ENCODE measurements at places on chromosomes 11 and 22.

DNA sequence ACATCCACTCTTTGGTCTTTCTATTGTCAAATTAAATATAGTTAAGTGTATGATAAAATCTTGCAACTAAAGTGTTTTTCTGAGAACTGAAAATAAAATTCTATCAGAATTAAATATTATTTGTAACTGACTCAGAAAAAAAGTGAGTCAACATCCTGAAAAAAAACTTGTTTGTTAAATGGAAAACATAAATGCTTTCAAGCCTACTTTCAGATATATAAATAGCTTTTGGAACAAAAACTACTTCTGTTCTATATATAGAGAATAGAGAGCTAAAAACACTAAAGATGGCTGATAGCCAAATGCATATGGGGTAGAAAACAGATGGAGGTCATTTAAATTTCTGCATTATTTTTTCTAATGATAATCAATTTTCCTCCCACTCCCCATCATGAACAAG is 61.8 kb downstream of the PIK3C2A start:
- no peak for DNase-seq

DNA sequence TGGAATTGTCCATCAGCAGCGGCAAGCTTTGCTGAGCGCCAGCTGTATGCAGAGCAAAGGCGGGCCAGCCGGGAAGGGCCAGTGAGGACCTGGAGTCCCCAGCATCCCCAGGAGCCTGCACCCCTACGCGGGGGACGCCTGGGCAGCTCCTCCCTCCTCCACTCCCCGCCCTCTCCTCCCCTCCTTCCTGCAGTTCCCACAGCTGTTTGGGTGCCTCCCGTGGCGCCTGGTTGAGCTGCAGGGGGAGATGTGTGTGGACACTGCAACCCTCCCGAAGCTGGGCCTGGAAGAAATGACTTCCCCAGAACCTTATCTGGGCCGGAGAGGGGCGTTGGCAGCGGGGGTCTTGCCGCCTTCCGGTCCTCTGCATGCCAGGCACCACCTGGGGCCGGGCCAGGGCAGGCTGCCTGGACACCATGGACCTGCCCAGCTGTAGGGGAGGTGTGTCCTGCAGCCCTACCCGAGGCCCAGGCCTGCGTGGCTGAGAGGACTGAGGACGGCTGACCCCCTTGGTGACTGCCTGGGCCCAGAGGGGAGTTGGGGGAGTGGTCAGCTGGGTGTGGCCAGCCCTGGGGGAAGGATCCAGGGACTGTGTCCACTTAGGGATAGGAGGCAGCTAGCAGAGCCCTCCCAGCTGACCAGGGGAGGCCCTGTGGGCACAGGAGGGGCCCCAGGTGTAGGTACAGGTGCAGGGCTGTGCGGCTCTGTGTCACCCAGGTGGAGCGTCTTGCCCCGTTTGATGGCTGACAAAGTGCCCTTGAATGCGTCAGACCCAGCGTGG is 16.8 kb upstream of the MUC6 start:
- DNase-seq: no peak

DNA sequence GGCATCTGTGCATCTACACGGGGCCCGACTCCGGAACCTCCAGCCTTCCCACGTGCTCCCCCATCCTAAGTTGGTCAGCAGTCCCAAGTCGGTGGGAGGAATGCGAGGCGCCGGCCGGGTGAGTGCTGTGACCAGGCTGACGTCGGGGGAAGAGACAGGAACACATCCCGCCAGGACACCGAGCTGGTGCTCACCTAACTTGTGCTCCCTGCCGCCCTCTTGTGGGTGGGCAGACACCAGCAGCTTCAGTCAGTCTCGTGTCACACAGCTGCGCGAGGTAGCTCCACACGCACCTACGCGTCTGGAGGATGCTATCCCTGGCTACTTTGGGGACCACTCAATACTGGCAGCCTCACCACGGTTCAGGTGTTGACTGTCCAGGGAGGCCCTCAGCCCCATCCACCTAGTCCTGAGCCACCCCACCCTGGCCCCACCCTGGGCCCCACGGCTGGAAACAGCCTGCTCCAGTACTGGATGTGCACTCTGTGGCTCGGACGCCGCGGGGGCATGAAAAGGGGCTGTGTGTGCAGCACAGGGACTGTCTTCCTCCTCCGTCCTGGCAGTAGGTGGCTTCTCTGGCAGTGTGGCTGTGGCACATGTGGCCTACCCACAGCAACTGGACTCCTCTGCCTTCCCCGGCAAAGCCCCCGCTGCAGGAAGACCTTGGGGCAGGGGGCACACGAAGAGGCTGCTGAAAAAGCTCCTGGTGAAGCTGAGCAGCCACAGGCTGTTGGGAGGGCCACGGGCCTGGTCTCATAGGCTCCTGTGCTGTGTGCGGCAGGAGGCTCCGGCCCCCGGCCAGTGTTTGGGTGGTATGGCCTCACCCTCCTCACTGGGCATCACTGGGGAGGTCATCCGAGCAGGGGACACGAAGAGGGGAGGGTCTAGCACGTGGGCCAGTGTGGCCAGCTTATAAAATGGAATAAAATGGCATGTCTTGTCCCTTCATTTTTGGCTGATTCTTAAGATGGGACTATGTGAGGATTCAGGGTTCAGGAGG is 11.2 kb upstream of the BID start:
- no peak for DNase-seq

GRCh38 chr11:12756867-12757266 is 82.6 kb downstream of the TEAD1 start:
- DNase-seq: no peak

GRCh38 chr22:50300620-50301257 is 6.7 kb downstream of the PLXNB2 start:
- DNase-seq: no peak

Data from M059J (cell line).